ENCODE measurements at places on chromosomes 7 and 10. TPM values are rescaled to one million over a fixed set of nuclear protein-coding genes. Genes with fewer than 3 reads are reported as not detected.
A peak's percentile ranks its signal among the peaks of the same experiment; 100 is the strongest.

OGDHL gene
- total RNA-seq = 2.5 TPM

DNA sequence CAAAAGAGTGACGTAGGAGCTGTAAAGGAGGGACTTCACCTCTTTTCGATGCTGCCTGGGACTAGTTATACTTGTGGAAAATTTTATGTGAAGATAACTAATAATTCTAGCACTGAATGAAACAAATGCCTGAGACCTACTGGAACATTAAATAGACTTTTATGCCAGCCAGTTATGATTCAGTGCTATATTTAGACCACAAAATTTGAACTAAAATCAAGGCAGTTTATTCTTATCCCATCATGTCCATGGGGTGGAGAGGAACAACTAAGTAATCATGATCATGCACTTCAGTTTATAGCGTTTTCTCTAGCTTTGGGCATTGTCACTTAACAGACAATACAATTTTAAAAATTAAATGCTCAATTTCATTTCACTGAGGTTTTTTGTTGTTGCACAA is 76.7 kb downstream of the ZEB1 start:
- no peak overlapping the region for H3K27ac ChIP-seq
- no peak for DNase-seq
- H3K4me1 ChIP-seq = peaks cover 6% of the 10 kb centered on the region
- H3K4me3 ChIP-seq = no peak overlapping the region
- no peaks in the 10 kb centered on the region for H3K36me3 ChIP-seq

- no peak for DNase-seq
- peaks cover 39% of the 10 kb centered on the region for H3K4me1 ChIP-seq
- H3K27me3 ChIP-seq = peaks cover 6% of the 10 kb centered on the region
- no peak overlapping the region for H3K4me3 ChIP-seq
- H3K27ac ChIP-seq = no peak overlapping the region
These were observed 128.9 kb downstream of the CELF2 start for GRCh38 chr10:11146402-11147171.

- no peaks in the 10 kb centered on the region for H3K4me1 ChIP-seq
- H3K4me3 ChIP-seq = no peak overlapping the region
- H3K27ac ChIP-seq = no peak overlapping the region
- no peak for DNase-seq
- no peaks in the 10 kb centered on the region for H3K27me3 ChIP-seq
These were observed 18.9 kb downstream of the MACC1 start for GRCh38 chr7:20198260-20198659.

TMEM273 gene
- 0.39 TPM for total RNA-seq

PTPRZ1 gene
- total RNA-seq = 11.4 TPM

DNA sequence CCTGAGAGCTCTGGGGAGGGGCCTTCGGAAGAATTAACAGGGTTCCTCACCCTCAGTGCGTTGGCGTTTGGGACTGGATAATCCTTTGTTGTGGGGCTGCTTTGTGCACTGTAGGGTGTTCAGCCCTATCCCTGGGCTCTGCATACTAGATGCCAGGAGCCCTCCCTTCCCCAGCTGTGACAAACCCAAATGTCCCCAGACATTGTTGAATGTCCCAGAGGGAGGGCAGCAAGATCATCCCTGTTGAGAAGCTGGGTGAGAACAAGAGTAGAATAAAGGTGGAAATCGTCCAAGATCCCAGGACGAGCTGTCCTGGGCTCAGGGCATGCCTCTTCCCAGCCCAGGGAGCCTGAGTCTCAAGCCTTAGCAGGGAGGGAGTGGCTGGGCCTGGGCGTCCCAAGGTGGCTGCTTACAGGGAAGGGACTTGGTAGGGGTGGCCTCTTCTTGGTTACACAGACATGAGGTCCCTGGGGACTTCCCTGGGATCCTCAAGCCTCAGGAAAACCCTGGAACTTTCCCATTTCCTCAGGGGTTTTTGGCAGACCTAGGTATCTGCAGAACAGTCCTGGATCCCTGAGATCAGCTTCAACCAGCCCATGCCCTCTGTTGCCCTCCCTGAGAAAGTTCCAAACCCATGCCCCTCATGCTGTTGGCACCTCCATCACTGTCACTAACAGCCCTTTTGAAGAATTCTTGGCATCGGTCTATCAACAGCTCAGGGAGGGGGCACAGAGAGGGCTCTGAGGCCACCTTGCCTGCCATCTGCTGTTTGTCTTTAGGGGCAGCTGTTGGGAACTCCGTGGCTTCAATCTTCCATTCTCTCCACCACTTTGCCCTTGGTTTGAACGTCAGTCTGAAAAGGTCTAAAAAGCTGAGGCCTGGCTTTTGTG is 53.7 kb downstream of the GOLGA7B start:
- no peak for DNase-seq
- no peaks in the 10 kb centered on the region for H3K36me3 ChIP-seq
- H3K4me3 ChIP-seq = no peak overlapping the region
- peaks cover 3% of the 10 kb centered on the region for H3K4me1 ChIP-seq
- H3K27ac ChIP-seq = no peak overlapping the region

SFRP5 gene
- not detected for total RNA-seq

AKR1D1 gene
- total RNA-seq = not detected

- H3K36me3 ChIP-seq = peaks cover 5% of the 10 kb centered on the region
- H3K27ac ChIP-seq = no peak overlapping the region
- no peak overlapping the region for H3K4me3 ChIP-seq
These were observed 207.1 kb upstream of the GHITM start for GRCh38 chr10:83932245-83932644.

GRCh38 chr10:80405626-80406025 is 2.7 kb upstream of the PRXL2A start:
- no peaks in the 10 kb centered on the region for H3K36me3 ChIP-seq
- H3K27ac ChIP-seq = peak overlapping the region; percentile 65
- no peak overlapping the region for H3K4me3 ChIP-seq
- peaks cover 27% of the 10 kb centered on the region for H3K4me1 ChIP-seq

SCART1 gene
- total RNA-seq = 3.8 TPM

GDF2 gene
- total RNA-seq = not detected

FGL2 gene
- not detected for total RNA-seq

Measured in glutamatergic neuron (in vitro differentiated cells).